ENCODE measurements at places on chromosomes 5 and 9.

DNA sequence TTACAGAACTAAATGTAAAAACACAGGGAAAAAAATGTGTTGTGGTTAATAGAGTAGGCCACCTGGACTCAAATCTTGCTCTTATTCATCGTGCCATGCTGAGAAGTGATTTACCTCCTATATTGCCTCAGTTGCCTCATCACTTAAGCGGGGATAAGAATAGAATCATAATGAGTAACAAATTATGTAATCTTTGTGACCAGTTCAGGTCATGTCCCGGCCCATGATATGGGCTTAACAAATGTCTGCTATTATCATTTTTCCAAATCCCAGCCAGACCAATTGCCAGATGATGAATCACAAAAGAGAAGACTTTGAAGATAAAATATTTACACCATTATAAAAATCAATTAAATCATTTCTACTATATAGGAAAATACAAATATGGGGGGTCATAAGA, 89.8 kb downstream of the CDH6 start:
- DNase-seq: no peak

DNA sequence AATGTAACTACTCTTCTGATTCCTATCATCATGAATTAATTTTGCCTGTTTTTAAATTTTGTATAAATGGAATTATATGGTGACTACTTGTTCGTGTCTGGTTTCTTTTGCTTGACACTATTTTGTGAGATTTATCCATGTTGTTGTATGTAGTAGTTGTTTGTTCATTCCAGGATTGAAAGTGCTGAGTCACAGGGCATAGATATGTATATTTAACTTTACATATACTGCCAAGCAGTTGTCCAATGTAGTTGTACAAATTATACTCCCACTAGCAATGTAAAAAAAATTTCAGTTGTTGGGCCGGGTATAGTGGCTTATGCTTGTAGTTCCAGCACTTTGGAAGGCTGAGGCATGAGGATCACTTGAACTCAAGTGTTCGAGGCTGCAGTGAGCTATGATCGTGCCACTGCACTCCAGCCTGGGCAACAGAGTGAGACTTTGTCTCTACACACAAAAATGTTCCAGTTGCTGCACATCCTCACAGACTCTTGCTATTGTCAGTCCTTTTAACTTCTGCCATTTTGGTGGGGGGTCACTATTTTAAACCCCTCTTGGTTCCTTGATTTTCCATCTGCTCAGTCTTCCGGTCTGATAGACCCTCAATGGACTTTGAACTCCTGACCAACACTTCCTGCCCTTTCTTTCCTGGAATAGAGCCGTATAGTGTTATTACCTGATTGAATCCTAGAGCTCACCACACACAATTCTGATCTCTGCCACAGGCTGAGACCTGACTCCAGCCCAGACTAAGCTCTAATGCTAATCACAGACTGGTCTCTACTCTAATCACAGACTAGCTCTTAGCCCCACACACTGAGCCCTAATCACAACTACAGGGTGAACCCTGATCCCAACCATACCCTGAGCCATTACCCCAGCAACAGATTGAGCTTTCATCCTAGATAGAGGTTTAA, 69.3 kb upstream of the MELK start:
- no peak for DNase-seq

- no peak for DNase-seq
Measured at GRCh38 chr5:170362656-170363055, 26.5 kb downstream of the KCNMB1 start.

DNA sequence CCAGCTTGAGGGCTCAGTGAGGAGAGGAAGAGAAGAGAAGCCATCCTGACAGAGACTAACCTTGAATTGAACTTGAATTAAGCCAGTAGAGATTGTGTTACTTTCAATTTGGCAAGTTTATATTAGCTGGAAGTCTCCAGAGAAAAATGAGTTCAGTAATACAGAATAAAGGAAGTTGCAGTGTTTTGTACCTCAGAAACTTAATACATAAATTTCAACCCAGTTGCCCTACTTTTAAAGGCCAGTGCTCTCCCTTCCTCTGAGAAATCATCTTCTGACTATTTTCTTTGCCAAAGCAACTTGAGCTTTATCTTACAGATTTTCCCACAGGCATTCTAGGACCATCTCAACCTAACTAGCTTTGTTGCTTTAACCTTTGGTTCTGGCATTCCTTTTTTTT, 231.0 kb upstream of the GAS1 start:
- DNase-seq: no peak

- DNase-seq: no peak
Measured at GRCh38 chr9:26863074-26863473, 29.5 kb downstream of the CAAP1 start.

DNA sequence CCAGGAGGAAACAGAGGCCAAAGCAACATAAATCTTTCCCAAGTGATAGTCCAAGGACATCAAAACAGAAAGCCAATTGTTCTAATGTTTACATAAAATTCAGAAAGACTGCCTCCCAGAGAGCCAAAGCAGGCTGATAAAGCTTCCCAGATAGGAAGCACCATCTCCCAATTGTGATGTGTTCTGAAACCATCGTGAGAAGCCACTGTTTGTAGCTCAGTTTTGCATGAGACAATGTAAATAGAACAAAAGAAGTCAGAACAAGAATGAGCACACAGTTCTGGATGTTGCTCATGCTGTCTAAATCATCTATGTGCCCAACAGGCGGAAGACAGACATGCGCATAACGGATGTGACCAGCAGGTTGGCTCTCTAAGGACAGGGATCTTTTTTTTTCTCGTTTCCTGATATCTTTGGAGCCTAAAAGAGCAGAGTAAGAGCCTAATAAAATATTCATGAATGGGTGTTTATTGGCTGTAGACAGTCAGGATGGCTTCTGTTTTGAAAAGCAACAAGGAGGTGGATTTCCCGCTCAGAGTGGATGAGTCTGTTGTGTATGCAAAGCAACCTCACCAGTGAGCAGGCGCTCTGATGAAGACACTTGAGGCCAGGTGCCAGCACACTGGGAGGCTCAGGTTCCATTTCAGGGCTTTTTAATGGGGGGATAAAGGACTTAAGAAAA, 113.6 kb downstream of the GNA14 start:
- no peak for DNase-seq

DNA sequence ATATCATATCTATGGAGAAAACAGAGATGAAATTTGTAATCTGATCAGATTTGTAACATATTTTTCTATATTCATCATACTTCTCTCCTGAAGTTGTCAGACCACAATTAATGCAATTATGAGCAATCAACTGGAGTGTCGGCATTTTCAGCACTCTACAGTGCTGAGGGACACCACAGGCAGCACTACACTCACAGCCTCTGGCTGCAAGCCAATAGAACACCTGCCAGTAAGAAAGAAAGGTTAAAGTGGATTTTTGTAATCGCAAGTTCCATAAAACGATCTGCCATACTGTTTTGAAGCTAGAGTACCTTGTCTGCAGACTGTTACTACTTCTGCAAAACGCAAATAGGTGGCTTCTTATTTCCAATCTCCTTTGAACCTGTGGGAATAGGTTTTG, 147.6 kb downstream of the ADAMTS6 start:
- no peak for DNase-seq

DNA sequence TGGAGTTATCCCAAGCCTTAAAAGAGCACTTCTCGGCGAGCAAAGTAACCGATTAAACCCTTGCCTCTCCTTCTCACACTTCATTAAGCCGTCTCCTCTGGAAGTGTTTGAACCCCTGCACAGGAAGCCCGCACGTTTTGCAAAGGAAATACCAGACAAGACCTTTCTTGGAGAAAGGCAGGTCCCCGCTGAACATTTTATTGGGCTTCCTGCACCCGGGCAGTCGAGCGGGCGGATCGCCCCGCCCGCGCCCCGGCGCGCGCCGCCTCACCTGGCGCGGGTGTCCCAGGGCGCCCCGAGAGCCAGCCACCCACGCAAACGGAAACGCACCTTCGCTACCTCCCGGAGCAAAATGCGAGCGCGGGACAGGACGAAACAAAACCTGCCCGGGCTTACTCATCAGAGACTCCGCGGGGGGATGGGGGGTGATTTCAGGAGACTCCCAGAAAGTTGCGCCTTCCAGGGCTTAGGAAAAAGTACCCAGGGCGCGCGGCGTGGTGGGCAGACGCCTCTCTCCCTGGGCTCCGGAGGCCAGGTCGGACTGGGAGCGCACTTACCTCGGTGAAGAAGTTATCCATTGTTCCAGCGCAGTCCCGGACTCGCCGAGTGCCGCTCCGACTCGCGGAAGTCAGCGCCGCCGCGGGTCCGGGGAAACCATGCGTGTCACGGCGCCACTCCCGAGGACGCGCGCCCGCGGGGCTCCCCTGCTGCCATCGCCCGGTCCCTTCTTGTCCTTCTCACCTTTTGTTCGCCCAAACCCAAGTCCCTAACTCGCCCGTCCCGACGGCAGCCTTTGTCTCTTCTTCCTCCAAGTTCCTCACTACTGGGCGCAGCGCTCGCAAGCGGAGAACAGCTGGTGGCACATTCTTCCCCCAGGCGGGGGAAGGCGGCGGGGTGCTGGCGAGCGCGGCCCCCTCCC, 598 bp downstream of the MYO10 start:
- DNase-seq: peak; percentile 82

GRCh38 chr5:35129276-35129675, 81.5 kb upstream of the AGXT2 start:
- DNase-seq: no peak

DNA sequence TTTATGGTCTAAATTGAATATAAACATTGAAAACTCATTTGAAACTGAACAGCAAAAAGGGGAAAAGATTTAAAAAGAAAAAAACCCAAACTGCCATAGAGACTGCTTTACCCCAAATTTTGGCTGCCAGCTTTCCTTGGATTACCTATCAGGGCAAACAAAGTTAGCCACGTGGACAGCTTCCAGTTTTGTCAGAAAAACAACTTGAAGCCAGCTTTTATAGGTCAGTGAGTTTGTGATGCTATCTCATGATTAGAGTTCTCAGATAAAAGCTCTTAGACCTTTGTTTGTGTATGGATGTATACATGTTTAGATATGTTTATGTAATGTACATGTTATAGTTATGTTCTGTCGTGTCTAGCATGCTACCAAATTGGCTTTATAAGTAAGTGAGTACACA, 16.1 kb downstream of the FBP2 start:
- no peak for DNase-seq

GRCh38 chr5:138979684-138980280, 104.6 kb upstream of the LRRTM2 start:
- DNase-seq: peak; percentile 47

DNA sequence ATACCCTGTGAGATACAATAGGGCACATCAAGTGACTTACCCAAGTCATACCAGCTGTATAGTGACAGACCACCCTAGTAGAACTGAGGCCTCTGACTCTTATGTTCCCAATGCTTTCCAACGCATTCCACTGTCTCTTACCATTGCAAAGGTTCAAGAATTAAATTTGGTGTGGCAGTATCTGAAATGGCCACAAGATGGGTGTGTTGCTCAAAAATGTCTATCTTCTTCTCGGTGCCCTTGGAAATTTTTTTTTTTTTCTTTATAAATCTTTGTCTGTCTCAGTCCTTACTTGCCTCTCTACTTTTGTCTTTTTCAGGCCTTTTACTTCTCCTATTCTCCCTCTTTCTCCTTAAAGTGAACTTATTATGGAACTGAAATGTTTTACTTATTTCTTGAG, 48.4 kb downstream of the GPR21 start:
- no peak for DNase-seq

DNA sequence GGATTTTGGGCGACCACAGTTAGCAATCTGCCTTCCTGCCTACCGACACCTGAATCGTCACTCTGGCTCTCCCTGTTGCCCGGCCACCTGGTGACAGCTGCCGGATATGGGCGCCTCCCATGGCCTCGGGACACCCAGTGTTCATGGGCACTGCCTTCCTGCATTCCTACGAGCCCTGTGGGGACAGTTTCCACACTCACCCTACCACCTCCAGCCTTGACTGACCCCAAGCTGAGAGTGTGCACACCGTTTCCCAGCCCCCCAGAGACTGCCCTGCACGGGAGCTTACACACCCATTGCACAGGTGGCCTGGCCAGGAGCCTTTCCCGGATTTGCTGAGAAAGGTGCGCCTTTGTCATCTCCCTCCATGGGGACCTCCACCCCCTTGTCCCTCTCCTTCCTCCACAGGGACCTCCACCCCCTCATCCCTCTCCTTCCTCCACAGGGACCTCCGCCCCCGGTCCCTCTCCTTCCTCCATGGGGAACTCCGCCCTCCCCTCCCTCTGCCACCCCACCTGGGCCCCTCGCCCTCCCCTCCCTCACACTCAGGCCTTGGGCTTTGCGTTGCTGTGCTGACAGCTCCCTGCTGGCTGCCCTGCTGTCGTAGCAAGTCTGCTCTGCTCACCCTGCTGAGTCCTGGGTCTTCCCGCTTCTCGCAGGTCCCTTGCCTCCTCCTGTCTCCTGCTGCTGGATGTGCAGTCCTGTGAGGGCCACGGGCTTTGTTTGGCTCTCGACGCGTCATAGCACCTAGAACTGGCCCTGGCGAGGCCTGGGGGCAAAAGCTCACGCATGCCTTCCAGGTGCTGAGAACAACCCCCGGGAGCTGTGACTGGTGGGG, 48.4 kb downstream of the MRPL36 start:
- DNase-seq: peak; percentile 58

- no peak for DNase-seq
Measured at GRCh38 chr5:80357671-80358070, 37.9 kb downstream of the SPZ1 start.

GRCh38 chr5:172088801-172089200, 82.4 kb upstream of the FBXW11 start:
- DNase-seq: peak; percentile 43

GRCh38 chr9:130823435-130823834, 11.6 kb upstream of the ABL1 start:
- DNase-seq: no peak

DNA sequence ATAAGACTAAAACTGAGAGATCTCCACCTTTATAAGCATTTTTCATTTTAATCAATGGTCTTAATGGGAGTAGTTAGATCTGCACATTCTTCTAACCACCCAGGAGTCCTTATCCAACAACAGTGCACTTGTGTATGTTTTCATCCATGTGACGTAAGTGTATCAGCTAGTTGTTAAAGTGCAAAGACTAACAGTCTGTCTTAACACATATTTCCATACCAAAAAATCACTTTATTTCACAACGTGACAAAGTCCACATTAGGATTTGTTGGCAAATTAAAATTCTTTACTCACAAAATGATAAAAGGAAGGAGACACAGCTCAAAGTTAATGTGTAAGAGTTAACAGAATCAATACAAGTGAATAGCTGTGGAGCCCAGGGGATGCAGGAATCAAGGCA, 1.9 kb upstream of the SMC2 start:
- no peak for DNase-seq
